ENCODE measurements at places on chromosomes 16 and 17.

DNA sequence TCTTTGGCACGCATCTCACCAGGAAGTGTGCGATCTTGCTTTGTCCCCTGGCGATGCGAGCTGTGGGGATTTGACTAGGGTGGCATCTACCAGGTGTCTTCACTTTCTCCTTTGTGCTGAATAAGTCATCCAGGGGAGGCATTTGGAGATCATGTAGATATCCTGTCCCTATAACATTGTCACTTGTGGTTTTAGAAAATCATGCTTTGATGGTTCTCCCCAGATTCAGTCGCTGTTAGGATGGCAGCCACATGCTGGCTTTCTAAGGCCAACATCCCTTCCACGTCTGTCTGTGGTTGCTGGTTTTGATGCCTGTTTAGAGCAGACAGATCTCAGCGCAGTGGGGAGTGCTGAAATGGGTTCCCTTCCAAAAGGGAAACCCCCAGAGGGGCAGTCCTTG lies 2.5 kb downstream of the ADAD2 start:
- no peak for DNase-seq

DNA sequence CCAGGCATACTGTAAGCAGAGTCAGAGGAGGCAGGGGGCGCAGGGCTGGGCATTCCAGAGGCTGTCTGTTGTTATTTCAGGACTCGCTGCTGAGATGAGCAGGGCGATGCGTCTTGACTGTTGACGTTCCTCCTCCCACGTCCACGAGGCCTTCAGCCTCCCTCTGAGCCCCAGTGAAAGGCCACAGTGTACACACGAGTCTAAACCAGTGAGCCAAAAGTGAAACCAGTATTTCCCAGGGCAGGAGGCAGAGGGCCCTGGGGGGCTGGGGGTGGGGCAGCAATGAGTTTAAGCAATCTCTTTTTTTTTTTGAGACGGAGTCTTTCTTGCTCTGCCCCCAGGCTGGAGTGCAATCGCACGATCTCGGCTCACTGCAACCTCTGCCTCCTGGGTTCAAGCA lies 21.5 kb downstream of the SMTNL2 start:
- no peak for DNase-seq

DNA sequence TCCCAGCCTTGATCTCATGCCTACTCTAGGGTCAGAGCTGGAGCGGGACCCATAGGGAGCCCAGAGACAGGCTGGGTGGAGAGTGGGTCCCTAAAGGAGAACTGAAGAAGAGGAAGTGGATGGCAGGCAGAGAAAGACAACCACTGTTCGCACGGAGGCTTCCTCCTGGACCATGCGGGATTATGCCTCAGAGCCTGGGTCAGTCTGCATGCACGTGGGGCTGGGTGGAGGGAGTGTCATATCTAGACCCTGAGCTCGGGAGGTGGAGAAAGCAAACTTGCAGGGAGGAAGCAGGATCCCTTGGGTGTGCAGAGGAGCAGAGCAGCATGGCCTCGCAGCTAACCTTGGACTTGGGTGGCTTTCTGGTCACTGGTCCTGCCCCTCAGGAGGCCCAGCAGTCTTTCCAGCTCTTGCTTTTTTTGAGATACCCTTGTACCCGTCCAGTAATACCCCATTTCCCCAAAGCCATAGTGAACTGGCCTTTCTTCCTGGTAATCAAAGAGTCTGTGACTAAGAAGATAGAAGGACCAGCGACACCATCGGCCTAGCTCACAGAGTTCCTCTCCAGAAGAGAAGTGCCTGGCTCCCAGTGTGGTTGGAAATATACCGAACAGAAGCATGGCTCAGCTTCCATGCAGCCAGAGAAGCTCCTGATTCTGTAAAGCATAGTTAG lies 344.2 kb downstream of the CPPED1 start:
- DNase-seq: no peak

- DNase-seq: no peak
These were observed at the start of gene HBM for GRCh38 chr16:165539-166374. HBM (plus strand) TSS chr16:165978; CDS start chr16:165998, 20 bp downstream.

GRCh38 chr16:70254965-70255286 lies 3.2 kb upstream of the EXOSC6 start:
- DNase-seq: no peak

- no peak for DNase-seq
These were observed 1.0 kb downstream of the UTP4 start for GRCh38 chr16:69133373-69133954.

DNA sequence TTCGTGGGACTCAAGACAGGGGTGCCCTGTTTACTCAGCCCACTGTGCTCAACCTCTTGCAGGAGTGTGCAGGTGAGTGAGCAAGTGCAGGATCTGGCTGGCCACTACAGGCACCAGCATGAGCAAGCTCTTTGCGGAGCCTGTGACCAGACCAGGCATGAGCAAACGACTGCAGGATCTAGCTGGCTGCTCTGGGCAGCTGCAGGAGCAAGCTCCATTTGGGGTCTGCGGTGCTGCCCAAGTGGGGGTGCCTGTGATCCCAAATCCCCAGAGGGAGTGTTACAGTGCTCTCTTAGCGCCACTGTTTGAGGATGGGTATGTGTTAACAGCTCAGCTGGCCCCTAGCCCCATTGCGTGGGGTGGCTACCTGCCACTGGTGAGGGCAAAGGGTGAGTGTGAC lies 2.4 kb downstream of the USP6 start:
- DNase-seq: no peak

DNA sequence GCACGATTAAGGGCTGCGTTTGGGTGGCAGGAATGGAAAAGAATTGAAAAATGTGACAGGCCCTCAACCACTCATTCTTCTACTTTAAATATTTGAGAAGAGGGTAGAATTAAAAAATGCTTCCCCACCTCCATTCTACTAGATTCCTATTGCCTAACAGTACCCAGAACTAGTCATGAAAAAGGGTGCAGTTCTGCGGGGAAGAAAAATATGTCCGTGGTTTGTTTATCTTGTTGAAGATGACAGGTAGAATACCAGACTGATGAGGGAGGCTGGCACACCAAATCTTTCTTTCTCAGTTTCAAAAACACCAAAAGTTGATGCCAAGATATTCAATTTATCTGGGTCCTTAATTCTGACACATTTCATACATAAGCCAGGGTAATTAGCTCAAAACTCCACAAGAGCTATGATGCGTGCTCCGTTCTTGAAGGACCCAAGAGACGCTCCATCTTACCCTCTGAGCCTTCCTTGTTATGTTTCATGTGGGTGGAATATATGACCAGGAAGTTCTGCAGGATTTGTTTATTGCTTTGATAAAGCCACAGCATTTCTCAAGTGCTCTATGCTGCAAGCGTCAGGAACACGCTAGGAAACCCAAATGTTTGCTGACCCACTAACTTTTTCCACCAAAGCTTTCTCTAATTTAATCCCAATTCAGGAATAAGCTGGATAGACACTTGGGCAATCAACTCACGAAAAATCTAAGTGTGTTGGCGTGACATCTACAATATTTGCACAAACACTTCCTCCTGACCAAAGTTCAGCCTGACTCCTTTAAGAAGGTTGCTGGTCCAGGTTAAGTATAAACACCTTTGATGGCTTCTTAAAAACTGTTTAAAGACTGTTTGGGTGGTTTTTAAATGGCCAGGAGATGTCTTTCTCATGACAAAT lies 20.6 kb upstream of the GAN start:
- DNase-seq: no peak

DNA sequence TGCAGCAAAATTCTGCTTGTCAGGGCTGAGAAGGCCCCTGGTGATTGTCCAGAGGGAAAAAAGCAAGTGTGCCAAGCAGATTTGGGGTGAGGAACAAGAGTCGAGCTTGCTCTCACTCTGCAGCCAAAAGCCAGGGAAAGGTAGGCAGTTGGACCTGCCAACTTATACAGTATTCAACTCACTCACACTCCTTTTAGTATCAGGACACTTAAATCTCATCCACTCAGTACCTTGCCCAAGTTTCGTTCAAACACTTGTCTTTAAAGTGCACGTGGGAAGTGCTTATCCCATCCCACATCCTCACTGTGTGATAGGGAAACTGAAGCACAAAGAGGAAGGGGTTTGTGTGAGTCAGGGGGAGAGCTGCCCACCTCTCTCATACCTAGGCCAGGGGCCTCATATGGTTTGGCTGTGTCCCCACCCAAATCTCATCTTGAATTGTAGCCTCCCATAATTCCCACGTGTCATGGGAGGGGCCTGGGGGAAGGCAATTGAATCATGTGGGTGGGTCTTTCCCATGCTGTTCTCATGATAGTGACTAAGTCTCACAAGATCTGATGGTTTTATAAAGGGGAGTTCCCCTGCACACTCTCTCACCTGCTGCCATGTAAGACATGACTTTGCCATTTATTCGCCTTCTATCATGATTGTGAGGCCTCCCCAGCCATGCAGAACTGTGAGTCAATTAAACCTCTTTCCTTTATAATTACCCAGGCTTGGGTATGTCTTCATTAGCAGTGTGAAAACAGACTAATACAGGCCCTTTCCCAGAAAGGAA lies 25.6 kb upstream of the CES5A start:
- DNase-seq: no peak

GRCh38 chr17:10513299-10514067 lies 4.9 kb downstream of the MYH1 start:
- no peak for DNase-seq

DNA sequence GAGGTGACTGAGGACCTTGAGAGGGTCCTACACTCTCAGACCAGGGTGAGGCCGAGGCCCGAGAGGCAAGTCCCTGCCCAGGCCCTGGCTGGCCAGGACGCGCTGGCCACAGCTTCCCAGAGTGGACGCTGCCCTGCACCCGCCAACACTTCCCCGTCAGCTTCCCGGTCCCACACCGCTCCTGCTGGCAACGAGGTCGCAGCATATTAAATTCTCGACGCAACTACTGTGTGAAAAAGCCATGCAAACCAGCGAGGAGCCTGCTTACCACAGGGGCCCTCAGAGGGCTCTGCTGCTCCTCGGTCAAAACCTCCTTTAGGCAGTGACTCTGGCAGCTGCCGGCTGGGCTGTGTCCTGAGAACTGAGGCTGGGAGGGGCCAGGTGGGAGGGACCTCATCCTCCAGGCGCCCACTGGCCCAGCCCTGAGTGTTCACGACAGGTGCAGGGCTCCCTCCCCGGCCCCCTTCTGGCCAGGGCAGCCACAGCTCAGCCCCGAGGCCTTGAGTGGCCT lies 2.1 kb upstream of the TEX19 start:
- DNase-seq: no peak

GRCh38 chr17:48997827-48998586 lies 822 bp downstream of the IGF2BP1 start:
- no peak for DNase-seq

DNA sequence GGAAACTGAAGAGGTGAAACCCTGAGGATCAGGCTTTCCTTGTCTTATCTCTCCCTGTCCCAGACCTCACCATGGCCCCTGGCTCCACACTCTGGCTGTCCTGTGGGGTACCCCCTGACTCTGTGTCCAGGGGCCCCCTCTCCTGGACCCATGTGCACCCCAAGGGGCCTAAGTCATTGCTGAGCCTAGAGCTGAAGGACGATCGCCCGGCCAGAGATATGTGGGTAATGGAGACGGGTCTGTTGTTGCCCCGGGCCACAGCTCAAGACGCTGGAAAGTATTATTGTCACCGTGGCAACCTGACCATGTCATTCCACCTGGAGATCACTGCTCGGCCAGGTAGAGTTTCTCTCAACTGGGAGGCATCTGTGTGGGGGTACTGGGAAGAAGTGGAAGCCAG lies 1.4 kb downstream of the CD19 start:
- no peak for DNase-seq

GRCh38 chr17:82865774-82866395 lies 26.1 kb upstream of the ZNF750 start:
- no peak for DNase-seq

- DNase-seq: no peak
These were observed 276.9 kb upstream of the TOM1L1 start for GRCh38 chr17:54623746-54624145.

GRCh38 chr17:15404106-15405057 lies 63.0 kb upstream of the TEKT3 start:
- DNase-seq: no peak

- no peak for DNase-seq
These were observed 50.3 kb downstream of the GINS3 start for GRCh38 chr16:58442547-58442946.

DNA sequence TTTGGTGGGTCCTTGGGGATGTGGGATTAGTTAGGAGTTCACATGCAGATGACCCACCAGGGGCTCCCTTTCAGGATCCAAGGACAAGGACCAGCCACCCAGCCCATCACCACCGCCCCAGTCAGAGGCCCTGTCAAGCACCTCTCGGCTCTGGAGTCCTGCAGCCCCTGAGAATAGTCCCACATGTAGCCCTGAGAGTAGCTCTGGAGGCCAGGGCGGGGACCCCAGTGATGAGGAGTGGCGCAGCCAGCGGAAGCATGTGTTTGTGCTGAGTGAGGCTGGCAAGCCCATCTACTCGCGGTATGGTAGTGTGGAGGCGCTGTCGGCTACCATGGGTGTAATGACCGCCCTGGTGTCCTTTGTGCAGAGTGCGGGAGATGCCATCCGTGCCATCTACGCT lies 2.4 kb downstream of the MON1B start:
- no peak for DNase-seq

DNA sequence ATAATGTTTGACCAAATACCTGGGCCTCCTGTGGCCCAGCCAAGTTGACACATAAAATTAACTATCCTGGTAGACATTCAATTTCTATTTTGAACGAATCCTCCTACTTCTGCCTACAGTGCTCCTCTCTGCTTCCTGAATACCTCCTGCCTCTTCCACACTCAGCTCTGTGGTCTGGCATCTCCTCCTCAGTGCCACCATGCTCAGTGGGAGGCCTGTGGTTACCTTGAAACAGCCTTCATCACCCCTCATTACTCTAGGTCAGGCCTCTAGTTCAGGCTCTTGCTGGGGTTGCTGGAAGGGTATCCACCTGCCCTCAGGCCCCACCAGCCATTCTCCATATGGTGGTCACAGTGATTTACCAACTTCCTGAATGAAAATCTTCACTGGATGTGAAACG lies 5.1 kb downstream of the LYRM9 start:
- DNase-seq: no peak

GRCh38 chr17:2995377-2995776 lies 68.0 kb downstream of the OR1D5 start:
- no peak for DNase-seq

DNA sequence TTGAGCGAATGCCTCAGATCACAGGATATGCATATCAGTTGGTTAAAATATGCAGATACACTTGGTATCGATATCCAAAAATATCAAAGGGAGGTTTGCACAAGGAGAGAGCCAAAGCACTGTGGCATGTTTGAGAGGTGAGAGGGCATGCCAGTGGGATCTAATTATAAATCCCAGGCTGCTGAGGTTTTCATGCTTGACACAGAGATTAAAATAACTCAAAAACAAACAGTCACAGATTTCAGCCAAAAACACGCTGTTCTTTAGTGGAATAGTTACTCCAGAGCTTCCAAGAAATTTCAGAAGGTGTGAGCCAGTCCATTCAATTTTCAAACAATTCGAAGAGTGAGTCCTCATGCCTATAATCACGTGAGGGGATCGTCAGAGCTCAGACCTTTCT lies 477.9 kb downstream of the SOX9 start:
- no peak for DNase-seq

- no peak for DNase-seq
These were observed 7.7 kb downstream of the METRNL start for GRCh38 chr17:83086907-83087787.

GRCh38 chr17:56603486-56604238 lies 10.2 kb downstream of the NOG start:
- DNase-seq: no peak
